ENCODE measurements at places on chromosomes 13 and 19.

GRCh38 chr13:104650431-104650830 is 1584.2 kb upstream of the SLC10A2 start:
- DNase-seq: no peak

- no peak for DNase-seq
Observed at GRCh38 chr13:30486230-30487074, 20.7 kb upstream of the HMGB1 start.

DNA sequence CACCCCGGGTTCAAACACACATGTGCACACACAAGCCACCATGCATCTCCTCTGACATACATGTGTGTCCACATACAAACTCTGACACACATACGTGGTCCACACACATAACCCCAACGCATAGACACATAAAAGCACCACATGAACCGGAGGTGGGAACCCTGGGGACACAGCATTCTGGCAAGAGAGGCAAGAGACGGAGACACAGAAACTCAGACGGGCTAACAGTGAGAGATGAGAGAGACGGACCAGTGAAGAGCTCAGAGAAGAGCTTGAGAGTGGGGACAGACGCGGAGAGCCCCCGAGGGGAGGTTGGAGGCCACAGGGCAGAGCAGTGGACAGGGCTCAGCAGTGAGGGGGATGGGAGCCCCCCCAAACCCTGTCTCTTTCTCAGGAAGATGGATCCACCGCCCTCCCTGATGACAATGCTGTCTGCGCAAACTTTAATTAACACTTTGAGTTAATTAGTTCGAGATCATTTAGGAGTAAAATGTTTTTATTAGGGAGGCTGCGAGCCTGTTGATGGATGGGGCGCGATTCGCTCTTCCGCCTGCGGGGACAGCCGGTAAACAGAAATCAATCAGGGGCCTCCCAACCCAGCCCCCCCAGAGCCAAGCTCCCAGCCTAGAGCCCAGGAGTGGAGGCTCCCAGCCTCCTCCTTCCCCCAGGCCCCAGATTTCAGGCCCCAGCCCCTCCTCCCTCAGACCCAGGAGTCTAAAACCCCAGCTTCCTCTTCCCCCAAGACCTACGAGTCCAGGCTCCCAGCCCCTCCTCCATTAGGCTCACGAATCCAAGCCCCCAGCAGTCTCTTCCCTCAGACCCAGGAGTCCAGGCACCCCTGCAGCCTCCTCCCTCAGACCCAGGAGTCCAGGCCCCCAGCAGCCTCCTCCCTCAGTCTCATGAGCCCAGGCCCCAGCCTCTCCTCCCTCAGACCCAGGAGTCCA is 9.5 kb upstream of the ERFL start:
- DNase-seq: no peak

DNA sequence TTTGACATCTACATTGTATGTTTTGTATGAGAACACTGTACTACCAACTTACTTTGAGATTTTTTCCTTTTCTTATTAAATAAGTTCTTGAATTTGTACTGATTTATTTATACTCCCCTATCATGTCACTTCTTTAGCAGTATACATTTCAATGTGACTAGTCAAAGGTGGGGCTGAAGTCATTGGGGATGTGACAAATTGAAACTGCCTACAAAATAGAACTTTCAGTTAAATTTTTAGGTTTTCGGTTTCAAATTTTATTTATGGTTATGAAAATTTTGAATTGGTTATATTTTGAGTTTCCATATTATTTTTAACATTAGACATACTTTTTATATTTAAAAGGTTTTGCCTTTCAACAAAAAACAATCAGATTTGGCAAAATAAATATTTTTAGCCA is 221.6 kb downstream of the NBEA start:
- DNase-seq: no peak

- no peak for DNase-seq
Observed at GRCh38 chr13:108305655-108306054, 36.1 kb downstream of the TNFSF13B start.

All from CD4-positive, alpha-beta T cell treated with Interleukin-1 beta for 1 hour (primary cell).